Effector memory CD8-positive, alpha-beta T cell (primary cell): ENCODE measurements at places on chromosomes 5 and 9.
A peak's percentile ranks its signal among the peaks of the same experiment; 100 is the strongest.

GRCh38 chr5:169548315-169548714 is 35.3 kb upstream of the SPDL1 start:
- H3K4me1 ChIP-seq: no peaks in the 10 kb centered on the region
- H3K4me3 ChIP-seq: no peak overlapping the region
- no peaks in the 10 kb centered on the region for H3K36me3 ChIP-seq
- peaks cover 81% of the 10 kb centered on the region for H3K27me3 ChIP-seq
- DNase-seq: no peak

DNA sequence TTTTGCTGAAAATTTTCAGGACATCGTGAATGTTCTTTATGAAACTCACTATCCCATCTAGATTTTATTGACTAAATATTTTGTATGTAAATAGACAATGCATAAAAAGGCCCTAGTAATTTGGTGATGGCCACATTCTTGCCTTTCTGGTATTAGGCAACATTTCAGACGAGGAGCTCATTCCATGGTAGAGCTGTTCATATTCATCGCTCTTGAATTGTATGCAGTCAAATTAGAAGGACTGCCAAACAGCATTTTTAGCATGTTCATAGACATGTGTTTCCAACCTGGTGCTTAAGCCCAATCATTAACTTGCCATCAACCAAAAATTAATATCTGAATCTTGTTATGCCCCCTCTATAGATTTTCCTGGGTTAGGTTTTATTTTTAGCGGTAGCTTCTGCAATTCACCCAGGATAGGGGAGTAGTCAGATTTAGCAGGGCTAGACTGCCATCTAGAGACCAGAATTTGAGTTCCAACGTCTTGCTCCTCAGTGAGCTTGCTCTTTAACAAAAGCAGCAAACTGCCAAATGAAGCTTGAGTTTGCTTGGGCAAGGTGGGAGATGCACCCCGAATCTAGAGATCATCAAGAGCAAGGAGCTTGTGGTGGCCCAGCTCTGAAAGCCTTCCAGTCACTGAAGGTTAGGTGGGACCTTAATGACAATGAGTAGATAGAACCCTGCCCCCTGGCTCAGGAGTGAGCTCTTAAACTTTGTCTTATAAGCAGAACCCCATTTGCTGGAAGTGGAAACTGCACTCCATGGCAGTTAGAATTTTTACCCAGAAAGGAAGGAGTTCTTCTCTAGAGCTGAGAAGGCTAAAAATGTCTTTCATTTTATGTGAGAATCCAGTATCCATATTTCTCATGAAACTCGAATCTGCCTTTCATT is 456.2 kb downstream of the RASEF start:
- H3K4me3 ChIP-seq: no peak overlapping the region
- H3K27ac ChIP-seq: no peak overlapping the region
- H3K27me3 ChIP-seq: no peaks in the 10 kb centered on the region
- H3K36me3 ChIP-seq: no peaks in the 10 kb centered on the region
- DNase-seq: no peak

DNA sequence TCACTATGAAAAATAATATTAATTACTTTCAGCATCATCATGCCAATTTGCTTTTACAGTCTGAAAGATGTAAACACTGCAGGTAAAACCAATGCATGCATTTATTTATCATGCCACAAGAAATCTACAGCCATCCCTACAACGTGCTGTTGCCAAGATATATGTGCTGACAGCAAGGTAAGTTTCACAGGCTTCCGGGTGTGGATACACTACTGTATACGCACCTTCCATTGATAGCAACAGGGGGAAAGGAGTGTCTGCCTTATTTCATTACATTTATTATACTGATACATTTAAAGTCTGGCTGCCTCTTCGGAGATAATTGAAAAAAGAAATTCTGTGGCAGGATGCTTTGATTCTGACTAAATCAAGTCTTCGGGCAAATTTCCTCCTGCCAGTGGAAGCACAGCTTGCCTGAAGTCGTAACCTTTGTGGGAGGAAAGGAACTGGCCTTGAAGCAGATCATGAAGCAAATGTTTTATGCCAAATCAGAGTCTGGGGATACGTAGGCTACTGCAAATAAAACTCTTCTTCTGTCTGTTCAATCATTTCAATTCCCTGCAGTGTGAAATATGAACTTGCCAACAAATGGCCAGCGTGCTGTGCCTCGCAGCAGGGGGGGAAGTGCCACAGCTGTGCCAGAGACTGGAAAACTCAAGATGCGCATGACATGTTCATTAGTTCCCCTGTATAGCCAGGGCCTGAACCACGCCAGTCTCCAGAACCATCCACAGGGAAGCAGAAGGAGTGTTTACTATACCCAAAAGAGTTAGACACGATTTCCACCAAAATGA is 268.1 kb downstream of the EFNA5 start:
- no peaks in the 10 kb centered on the region for H3K36me3 ChIP-seq
- H3K27me3 ChIP-seq: no peaks in the 10 kb centered on the region
- H3K4me1 ChIP-seq: peaks cover 1% of the 10 kb centered on the region

DNA sequence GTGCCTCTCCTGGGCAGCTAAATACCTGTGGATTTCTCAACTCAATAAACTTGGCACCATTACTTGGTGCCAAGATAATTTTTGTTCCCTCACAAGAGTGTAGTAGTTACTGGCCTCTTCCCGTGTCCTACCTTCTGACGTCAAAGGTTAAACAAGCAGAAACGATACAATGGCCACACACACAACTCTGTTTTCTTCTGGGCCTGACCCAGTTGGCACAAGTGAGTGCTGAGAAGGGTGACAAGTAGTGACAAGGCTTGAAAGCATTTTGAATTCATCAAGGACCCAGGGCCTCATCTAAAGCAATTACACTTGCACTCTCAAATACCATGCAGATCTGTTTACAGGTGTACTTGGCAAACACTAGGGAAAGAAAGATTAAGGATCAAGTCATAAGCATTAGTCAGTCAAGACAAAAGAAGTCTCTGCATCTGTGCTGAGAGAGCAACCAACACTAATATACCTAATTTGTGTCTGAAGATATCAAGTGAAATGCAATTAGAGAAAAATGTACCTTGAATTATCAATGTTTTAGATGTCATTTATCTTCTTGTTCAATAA is 30.8 kb downstream of the RASEF start:
- H3K4me1 ChIP-seq: no peaks in the 10 kb centered on the region
- H3K27ac ChIP-seq: no peak overlapping the region
- H3K4me3 ChIP-seq: no peak overlapping the region
- no peaks in the 10 kb centered on the region for H3K27me3 ChIP-seq

GRCh38 chr5:148970876-148971275 is 92.0 kb downstream of the SH3TC2 start:
- no peak for DNase-seq
- no peaks in the 10 kb centered on the region for H3K4me1 ChIP-seq
- H3K27ac ChIP-seq: no peak overlapping the region
- H3K36me3 ChIP-seq: no peaks in the 10 kb centered on the region
- H3K4me3 ChIP-seq: no peak overlapping the region

- no peak overlapping the region for H3K27ac ChIP-seq
- no peak overlapping the region for H3K4me3 ChIP-seq
- no peak for DNase-seq
- H3K27me3 ChIP-seq: no peaks in the 10 kb centered on the region
- no peaks in the 10 kb centered on the region for H3K4me1 ChIP-seq
These were observed 119.7 kb downstream of the CETN3 start for GRCh38 chr5:90289837-90290236.

DNA sequence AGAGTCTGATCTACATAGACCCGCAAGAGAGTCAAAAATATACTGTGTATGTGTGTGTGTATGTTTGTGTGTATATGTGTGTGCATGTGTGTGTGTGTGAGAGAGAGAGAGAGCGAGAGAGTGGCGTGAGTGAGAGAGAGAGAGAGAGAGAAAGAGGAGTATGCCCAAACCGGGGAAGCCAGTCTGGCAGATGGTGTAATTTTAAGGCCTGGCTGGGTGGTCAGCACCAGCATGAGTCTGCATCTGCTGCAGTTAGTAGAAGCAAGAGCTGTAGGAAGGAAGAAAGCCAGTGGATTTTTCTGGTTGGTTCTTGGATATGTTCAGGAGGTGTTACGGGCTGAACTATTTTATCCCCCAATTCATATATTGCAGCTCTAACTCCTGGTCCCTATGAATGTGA is 75.2 kb downstream of the ACTBL2 start:
- no peak for DNase-seq
- no peaks in the 10 kb centered on the region for H3K36me3 ChIP-seq
- no peak overlapping the region for H3K4me3 ChIP-seq

GRCh38 chr5:141489841-141490240 is 960 bp downstream of the PCDHGC5 start:
- peaks cover 96% of the 10 kb centered on the region for H3K27me3 ChIP-seq
- H3K27ac ChIP-seq: no peak overlapping the region
- H3K36me3 ChIP-seq: no peaks in the 10 kb centered on the region

DNA sequence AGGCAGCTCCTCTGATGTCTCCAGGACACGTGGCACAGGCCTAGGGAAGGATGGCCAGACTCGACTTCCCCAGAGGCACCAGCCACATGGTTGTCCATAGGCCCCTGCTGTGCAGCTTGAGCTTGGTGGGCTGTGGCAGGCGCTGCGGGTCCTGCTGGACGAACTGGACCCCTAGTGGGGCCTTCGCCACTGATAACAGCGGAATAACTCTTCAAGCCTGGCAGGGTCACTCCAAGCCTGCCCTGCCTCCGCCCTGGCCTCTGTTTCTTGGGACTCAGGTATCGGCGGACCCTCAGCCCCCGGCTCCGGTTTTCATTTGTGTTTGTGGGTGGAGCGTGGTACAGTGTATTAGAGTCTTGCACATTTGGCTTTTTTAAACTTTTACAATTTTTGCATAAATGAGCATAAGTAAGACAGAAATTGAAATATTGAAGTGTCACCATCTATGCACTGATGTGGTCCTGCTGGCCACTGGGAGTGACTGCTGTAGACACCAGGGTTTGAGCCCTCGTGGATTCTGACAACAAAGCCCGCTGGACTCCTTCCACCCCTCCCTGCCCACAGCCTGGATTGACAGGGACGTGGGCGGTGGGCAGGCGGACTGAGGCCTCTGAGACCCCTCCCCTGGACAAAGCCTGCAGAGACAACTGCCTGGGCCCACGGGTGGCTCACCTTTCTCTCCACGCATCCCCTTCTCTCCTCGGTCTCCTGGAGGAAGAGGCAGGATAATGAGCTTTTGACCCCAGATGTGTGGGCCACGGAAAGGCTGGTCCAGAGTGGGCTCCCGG is 3.8 kb downstream of the FCN1 start:
- no peak overlapping the region for H3K4me3 ChIP-seq
- H3K27me3 ChIP-seq: peaks cover 94% of the 10 kb centered on the region
- no peak overlapping the region for H3K27ac ChIP-seq

DNA sequence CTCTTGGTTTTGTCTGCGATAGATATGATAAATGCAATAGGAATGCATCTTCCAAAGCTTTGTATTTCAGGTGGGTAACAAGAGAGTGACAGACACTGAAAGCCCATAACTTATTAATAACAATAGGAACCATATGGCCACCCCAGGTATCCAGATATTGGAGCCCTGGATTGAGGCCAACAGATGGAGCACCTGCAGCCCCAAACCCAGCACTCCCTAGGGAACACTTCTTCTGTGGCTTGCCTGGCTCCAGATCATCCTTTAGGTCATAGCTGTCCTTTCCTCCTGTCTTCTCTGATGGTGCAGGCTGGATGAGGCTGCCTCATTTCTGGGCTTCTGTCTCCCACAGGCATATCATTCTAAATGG is 5.0 kb upstream of the IL3 start:
- DNase-seq: no peak
- H3K27ac ChIP-seq: peak overlapping the region; percentile 77
- H3K4me1 ChIP-seq: peaks cover 20% of the 10 kb centered on the region

- no peak overlapping the region for H3K4me3 ChIP-seq
- H3K4me1 ChIP-seq: peaks cover 4% of the 10 kb centered on the region
- peaks cover 75% of the 10 kb centered on the region for H3K27me3 ChIP-seq
- no peaks in the 10 kb centered on the region for H3K36me3 ChIP-seq
- no peak overlapping the region for H3K27ac ChIP-seq
These were observed 9.1 kb downstream of the EPB41L4B start for GRCh38 chr9:109311731-109312130.

DNA sequence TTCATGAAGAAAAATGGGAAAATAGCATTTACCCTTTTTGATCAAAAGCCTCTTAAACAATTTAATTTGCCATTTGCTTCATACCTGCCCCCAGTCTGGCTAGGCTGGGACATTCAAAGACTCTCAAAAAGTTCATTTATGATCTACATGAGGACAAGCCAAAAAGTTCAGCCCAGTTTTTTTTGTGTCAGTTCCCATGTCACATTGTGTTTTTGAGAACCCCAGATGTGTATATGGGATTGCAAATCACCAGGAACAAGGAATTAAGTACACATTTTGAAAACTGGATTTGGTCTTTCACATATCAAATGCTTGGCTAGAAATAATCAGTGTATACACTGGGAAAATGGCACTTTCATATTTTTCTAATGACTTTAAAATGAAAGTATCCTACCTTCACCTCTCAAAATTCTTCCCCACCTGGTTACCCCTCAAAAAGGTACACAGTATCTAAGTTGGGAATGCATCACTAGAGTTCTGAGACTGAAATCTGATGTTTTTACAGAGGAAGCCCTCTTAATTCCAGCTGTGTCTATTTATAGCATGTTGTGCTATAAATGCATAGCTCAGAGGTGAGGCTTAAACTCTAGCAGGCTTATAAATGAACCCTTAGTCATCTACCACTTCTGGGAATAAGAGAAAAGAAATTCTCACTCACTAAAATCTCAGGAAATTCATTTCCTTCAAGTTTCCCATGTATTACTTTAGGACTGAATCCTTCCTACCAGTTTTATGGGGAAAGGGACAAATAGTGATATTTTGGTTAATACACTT is 9.3 kb downstream of the STOM start:
- no peaks in the 10 kb centered on the region for H3K27me3 ChIP-seq
- H3K4me3 ChIP-seq: no peak overlapping the region
- peak overlapping the region; percentile 70 for H3K27ac ChIP-seq
- H3K36me3 ChIP-seq: peaks cover 30% of the 10 kb centered on the region

DNA sequence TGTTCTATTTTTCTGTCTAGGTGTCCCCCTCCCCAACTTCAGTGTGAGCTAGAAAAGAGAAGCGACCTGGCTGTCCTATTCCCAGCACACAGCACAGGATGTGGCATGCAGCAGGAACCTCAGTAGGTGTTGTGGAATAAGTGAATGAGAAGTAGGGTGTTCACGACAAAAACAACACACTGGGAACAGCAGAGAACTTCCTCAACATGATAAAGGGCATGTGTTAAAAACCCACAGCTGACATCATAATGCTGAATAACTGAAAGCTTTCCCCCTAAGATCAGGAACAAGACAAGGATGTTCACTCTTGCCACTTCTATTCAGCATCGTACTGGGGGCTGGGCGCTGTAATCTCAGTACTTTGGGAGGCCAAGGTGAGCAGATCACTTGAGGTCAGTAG is 155.6 kb upstream of the ZNF618 start:
- no peak overlapping the region for H3K27ac ChIP-seq
- no peaks in the 10 kb centered on the region for H3K4me1 ChIP-seq
- no peak overlapping the region for H3K4me3 ChIP-seq
- peaks cover 8% of the 10 kb centered on the region for H3K27me3 ChIP-seq

DNA sequence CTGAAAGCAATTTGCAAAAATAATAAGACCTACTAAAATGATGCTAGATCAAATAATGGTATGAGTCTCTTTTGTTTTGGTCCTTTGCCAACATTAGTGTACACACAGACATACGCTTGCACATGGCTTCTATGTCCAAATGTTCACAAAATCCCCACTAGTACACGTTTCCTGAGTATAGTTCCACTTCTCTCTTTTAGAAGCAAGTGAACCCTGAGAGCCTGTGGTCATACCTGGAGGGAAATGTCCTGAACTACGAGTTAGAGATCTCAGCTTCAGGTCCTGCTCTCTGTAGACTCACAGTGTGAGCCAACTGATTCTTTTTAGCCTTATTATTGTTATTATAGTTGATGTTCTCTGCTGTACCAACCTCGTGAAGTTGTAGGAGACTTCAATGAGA is 47.3 kb upstream of the ACTBL2 start:
- no peaks in the 10 kb centered on the region for H3K4me1 ChIP-seq
- H3K36me3 ChIP-seq: no peaks in the 10 kb centered on the region
- no peak overlapping the region for H3K27ac ChIP-seq
- H3K4me3 ChIP-seq: no peak overlapping the region
